Naive thymus-derived CD4-positive, alpha-beta T cell (primary cell): ENCODE measurements at places on chromosomes 1 and 21. TPM values are rescaled to one million over a fixed set of nuclear protein-coding genes. Genes with fewer than 3 reads are reported as not detected.
A peak's percentile ranks its signal among the peaks of the same experiment; 100 is the strongest.

The HMCN1 gene
- polyA plus RNA-seq: not detected

The EMC1 gene
- 18.6 TPM for polyA plus RNA-seq

The VCAM1 gene
- polyA plus RNA-seq: not detected

The LHX8 gene
- not detected for polyA plus RNA-seq

The KRTAP19-3 gene
- polyA plus RNA-seq: not detected

The HSPB7 gene
- polyA plus RNA-seq: not detected

The FBLIM1 gene
- 0.41 TPM for polyA plus RNA-seq

The RHEX gene
- not detected for polyA plus RNA-seq

The HSPA6 gene
- polyA plus RNA-seq: not detected

The CD34 gene
- polyA plus RNA-seq: not detected

The RAB13 gene
- polyA plus RNA-seq: not detected

DNA sequence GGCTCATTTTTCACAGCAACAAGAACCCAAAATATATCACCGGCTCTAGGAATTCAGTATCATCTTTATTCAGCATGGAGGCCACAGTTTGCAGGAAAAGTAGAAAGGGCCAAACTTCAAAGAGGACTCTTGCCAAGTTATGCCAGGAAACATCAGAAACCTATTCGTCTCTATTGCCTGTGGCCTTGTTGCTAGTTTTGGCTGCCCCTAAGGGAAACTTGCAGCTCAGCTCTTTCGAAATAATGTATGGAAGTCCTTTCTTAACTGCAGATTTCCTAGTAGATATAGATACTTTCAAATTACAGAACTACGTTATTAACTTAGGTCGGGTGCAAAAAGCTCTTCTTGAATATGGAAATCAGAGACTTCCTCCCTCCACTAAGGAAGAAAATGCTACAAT is 4.2 kb upstream of the NENF start:
- DNase-seq: no peak

GRCh38 chr1:191971447-191971846 is 186.8 kb upstream of the RGS18 start:
- DNase-seq: no peak

DNA sequence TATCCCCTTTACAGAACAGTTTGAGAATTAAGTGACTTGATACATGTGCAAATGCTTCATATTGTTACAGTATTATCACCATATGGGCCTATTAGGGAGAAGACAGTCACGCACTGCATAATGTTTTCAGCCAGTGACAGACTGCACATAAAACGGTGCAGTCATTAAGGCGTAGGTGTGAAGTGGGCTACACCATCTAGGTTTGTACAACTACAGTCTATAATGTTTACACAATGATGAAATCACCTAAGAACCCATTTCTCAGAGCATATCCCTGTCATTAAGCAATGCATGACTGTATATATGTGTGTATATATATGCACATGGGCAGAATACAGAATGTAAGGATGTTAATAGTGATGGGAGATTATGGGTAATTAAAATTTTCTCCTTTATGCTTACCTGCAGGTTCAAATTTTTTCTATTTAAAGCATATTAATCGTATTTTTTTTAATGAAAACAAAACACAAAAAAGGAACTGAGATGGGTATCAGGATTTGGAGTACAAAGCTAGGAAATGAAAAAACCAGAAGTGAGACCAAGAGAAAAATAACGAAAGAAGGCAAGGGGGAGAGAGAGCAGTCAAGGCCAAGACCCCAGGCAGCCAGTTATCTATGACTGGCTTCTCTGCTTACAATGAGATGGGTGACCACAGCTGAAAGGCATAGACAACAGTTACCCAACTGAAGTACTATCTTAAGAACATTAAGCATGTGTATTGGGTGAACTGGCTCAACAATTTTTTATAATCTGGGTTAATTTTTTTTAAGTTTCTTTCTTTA is 122.9 kb upstream of the DAB1 start:
- DNase-seq: no peak

GRCh38 chr1:209895709-209896108 is 42.3 kb upstream of the SYT14 start:
- DNase-seq: no peak

- DNase-seq: peak; percentile 55
Observed at GRCh38 chr1:19010995-19011844, 54.7 kb upstream of the IFFO2 start.

- no peak for DNase-seq
Observed at GRCh38 chr1:28519946-28520725, 14.3 kb downstream of the RCC1 start.

DNA sequence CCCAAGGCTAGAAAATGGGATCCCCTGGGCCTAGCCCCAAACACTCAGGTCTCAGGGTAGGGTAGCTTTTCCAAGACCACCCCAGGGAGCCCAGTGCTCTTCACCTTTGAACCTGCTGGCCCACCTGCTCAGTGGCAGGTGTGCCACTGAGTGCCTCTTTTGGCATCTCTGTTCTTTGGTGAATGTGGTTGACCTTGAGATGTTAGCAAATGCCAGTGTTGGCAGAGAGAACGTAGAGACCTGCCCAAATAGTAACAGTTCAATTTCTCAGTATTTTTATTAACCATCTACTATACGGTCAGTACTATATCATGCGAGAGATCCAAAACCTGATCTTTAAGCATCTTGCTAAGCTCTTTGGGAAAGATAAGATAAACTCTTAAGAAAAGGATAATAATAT is 128.2 kb downstream of the PEX14 start:
- no peak for DNase-seq

GRCh38 chr1:12630946-12631530 is 12.8 kb upstream of the AADACL4 start:
- DNase-seq: no peak

- no peak for DNase-seq
Observed at GRCh38 chr1:5250336-5250735, 595.9 kb downstream of the AJAP1 start.

GRCh38 chr1:79979346-79979745 is 972.8 kb upstream of the ADGRL4 start:
- DNase-seq: no peak

- no peak for DNase-seq
Observed at GRCh38 chr1:243469497-243469896, 213.7 kb downstream of the SDCCAG8 start.

- DNase-seq: no peak
Observed at GRCh38 chr21:29181799-29182470, 51.5 kb downstream of the MAP3K7CL start.

GRCh38 chr1:42173155-42173933 is 8.8 kb upstream of the GUCA2A start:
- DNase-seq: peak; percentile 56

DNA sequence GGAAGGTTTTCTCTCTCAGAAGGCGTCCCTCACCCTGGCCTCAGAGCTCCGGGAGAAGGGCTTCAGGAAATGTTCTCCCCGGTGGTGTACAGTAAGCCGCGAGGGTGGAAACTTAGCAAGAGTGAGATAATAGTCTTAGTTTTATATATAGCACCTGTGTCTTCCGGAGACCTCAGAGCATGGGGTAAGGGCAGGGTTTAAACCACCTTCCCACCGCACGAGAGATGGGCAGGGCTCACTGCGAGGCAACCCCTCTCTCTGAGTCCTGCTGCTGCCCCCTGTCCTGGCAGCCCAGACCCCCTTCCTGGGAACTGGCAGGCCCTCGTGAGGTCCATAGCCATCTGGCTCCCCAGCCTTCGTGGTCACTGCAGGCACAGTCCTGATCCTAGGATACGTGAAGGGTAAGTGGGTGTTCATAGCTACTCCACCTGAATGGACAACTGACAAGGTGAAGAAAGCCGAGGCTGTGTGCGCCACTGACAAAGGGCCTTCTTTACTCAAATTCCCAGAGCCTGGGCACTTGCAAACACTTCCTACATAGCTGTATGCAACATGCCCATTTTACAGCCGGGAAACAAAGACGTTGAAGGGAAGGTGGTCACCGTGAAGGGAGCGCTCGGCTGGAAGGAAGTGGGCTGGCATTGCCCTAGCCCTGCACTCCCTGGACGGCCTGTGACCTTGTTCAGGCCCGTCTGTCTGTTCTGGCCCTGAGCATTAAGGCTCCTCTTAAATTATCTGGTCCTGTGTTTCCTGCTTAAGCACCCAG is 26.9 kb downstream of the ITPKB start:
- peak; percentile 67 for DNase-seq

DNA sequence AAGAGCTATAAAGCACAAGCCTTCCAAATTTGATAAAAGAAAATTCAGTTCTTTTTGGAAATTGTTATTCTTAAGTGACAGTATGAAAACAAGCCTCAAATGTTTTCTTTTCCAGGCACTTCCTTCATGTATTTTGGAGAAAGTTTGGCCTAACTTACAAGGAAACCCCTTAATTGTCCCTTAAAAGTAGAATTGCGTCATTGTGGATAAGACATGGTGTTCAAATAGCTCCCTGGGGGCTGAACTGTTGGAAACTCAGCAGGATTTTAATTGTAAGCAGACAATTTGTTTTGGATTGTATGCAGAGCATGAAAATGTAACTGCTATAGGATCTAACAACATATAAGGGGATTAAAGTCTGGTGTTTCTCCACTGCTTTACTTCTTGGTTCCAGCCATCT is 35.4 kb upstream of the FGGY start:
- DNase-seq: no peak

DNA sequence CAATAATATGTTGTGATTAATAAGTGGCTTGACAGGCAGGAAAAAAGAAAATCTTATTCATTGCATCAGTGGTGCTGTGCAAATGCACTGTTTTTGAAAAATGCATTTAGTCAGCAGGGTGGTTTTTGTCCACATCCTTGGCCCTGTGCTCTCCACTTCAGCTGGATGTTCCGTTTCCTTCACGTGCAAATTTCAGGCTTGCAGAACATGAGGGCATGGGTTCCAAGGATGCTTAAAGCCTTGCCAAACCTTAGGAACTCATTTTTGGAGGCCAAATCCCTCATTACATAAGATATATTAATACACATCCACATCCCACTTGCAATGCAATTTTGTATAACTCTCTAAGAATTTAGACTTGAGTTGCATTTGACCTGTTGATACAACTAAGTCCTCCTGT is 410.1 kb downstream of the PRDM2 start:
- no peak for DNase-seq

GRCh38 chr1:163166886-163167555 is 35.7 kb downstream of the RGS5 start:
- no peak for DNase-seq

DNA sequence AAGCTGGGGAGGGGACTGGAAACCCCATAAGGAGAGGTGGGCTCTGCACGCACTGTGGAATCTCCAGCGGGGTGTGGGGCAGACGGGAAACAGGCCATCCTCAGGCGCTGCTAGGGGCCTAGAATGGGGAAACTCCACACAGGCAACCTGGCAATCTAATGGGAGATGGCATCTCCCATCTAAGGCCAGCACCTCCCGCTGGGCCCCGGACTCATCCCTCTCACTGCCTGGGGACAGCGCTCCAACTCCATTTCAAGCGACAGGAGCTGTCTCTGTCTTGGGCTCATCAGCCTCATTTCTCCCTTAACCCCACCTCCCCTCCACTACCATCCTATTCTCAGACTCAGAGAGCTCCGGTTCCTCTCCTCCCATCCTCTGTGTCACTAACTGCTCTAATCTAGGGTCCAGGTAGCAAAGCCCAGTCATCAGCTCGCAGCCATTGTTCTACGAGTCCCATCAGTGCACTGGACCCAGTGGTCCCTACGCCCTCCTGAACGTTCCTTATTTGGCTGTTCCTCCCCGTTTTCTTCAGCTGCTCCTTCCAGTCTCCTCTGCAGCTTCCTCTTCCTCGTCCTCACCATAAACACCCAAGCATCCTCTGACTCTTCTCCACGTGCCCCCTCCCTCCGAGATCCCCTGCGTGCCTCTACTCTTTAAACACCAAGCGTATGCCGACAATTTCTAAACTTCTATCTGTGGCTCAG is 93.4 kb upstream of the CASZ1 start:
- DNase-seq: no peak

GRCh38 chr1:111961773-111962565 is 27.5 kb downstream of the KCND3 start:
- DNase-seq: no peak

DNA sequence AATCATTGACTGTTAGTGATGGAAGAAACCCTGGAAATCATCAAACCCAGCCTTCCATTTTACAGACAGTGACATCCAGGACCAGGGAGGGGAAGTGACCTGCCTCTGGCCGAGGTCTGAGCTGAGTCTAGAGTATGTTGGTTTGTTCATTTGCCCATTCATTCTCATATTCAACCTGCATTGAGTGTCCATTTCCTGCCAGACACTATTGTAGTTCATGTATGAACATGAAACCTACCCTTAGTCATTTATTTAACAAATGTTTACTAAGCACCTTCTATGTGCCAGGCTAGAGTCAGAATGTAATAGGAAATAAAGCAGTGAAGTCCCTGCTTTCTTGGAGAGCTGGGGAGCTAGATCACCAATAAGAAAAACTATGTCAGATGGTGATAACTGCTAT is 51.3 kb downstream of the KCND3 start:
- no peak for DNase-seq
